Esophagus squamous epithelium (tissue), 5 donors: ENCODE measurements at places on chromosomes 2 and 18. TPM values are rescaled to one million over a fixed set of nuclear protein-coding genes. Genes with fewer than 3 reads are reported as not detected.

- no peak for DNase-seq
Observed at GRCh38 chr2:19312949-19313348, 45.5 kb downstream of the OSR1 start.

DNA sequence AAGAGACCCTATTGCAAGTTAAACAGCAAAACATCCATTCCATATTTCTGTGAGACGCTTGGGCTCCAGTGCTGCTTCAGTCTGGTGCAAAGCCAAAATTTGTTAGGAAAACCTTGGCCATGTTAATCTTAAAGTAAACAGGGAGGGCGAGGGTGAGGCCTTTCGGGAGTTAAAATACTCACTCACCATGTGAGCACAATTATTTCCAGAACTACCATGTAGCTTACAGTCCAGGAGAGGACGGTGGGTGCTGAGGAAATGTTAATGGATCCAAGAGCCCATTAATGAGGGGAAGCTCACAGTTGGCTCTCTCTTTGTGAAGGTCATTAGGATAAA, 286.4 kb downstream of the SLC8A1 start:
- DNase-seq, result no peak

- DNase-seq, result no peak
Observed at GRCh38 chr2:29763371-29763770, 158.0 kb downstream of the ALK start.

DNA sequence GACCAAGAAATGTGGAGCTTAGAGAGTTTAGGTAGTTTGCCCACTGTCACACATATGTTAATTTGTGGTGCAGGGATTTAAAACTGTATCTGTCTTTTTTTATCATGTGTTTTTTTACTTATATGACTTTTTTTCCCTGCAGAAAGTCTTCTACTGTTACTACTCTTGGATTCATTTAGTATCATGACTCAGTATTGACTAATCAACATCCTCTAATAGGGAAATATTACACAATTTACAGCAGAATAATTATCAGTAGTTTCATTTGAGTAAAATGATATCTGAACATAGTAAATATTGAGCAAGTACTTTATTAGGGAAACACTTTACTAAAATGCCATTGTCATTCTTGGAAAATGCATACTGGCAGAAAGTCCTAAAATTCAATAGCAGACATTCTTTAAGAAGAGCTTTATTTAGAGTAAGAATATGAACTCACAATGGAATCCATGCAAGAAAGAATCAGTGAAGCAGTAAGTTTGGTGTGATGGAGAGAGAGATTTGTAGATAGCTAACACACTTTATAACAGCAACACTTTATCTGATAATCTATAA, 425.9 kb upstream of the SLC8A1 start:
- no peak for DNase-seq

- no peak for DNase-seq
Observed at GRCh38 chr2:130300258-130300969, 42.3 kb upstream of the IMP4 start.

GRCh38 chr2:201931951-201932350, 101.7 kb upstream of the FZD7 start:
- DNase-seq, result no peak

DNA sequence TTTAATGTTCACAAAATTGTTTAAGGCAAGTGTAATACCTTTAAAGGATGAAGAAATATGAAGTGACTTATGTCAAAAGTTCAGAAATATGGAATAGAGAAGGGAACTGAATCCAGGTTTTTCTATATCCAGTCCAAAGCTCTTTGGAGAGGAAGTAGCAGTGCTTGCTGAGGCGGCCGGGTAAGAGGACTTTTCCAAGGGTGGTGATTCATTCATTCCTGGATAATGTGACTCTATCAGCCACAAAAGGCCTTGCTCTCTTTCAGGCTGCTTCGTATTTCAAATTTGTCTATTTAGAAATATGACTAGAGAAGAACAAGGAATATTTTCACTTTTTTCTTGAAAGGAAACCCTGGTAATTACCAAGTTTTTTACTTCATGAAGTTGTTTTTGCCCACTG, 830.1 kb upstream of the ZEB2 start:
- DNase-seq, result no peak

DNA sequence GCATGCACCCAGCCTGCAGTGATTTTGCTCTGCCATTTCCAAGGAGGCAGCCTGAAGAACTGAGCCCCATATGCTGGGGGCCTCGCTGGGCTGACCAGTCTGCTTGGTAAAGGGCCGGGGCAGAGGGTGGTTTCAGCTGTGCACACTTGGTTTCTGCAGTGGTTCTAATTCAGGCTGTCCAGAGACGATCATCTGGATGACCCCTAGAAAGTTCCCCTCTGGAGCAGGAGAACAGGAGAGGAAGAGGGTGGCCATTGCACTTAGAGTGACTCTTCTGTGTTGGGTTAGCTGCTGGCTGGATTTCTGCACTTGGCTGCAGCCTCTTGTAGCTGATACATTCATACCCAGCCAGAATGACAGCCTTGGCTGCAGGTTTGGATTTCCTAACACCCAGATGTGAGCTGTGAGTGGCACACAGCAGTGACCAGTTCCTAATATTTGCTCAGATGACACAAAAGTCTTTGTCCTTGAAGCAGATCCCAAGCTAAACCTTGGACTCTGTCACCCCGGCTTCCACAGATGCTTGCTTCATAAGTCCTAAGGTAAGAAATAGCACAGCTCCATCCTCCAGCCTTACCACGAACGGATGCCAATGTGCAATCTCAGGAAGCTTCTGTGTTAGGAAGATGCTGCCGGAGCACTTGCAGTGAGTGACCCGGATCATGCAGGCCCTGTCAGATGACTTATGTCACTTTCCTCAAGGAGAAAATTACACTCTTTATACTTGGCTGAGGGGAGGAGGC, 105.6 kb downstream of the HNRNPLL start:
- DNase-seq, result no peak

GRCh38 chr2:42792087-42792582, 248 bp downstream of the HAAO start:
- DNase-seq, result no peak

DNA sequence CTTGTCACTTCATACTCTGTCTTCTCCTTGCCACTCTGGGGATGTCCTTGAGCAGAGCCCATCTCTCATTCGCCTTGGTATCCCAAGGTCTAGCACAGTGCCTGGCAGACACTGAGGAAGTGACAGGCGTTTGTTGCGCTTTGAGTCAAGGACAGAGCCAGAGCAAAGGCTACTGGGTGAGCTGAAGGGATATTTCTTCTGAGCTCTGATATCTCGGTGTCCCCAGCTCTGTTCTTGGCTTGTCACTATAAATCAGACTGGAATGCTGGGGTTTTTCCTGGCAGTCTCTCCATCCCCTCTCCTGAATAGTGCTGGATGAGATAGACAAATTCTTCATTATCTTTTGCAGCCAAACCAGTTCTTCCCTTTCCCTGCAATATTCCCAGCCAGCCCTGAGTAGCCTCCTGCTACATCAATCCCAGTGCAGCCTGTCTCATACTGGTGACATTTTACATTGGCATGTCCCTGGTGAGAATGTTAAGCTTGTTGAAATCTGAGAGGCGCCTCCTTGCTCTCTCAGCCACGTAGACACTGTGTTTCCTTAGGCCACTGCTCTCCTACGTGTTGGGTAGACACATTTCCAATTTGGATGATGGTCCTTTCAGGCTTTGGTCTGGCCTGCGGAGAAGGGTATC, 61.7 kb downstream of the CTIF start:
- DNase-seq, result no peak

DNA sequence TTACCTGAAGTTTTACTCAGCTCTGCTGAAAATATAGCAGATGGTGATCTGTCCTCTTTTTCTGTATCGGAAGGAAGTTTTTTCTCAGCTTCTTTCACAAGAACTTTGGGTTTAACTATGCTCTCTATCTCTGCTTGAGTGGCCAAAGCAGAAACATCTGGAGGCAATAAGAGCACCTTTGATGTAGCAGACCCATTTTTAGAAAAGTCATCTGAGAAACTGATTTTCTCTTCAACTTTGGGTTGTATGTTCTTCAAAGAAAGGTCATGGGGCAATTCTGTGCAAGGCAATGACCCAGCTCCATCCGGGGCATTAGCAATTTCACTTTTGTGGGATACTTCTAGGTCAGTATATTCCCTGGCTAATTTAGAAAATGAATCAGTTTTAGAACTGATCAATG, 25.2 kb downstream of the RTN4 start:
- DNase-seq, result no peak

DNA sequence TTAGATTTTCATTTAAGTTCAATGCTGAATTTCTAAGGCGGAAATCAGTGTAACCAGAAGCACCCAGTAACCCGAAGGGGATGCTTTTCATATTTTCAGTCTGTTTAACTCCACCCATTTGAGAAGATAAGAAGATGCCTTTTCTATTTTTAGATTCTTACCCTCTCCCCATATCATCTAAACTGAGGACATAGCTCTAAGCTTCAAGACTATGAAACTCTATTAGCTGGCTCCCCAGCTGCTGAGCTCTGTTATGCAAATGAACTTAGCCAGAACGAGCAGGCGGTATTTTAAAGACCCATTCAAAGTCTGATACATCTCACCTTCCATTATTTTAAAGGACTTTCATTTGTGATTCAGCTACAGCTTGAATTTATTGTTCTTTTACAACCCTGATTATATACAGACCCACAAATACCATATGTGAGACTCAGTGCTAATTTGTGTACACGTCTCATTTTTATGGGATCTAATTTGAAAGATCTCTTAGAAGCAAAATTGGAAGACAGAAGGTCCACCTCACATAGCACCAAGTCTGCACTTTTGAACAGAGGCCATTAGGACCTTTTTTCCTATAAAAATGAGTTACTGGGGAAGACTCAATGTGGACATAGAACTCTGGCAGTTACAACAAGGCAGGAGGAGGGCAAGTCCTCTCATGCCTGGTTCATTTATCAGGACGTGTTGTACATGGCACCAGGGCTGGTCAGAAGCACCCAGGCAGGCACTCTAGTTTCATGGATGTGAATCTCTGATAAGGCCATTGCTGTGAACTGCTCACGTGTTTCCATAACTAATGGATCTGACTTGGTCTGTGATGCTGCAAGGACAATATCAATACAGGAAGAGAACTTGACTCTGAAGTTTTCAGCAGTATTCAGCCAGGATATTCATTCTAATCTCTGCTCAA, 16.3 kb downstream of the CDC42EP3 start:
- no peak for DNase-seq

DNA sequence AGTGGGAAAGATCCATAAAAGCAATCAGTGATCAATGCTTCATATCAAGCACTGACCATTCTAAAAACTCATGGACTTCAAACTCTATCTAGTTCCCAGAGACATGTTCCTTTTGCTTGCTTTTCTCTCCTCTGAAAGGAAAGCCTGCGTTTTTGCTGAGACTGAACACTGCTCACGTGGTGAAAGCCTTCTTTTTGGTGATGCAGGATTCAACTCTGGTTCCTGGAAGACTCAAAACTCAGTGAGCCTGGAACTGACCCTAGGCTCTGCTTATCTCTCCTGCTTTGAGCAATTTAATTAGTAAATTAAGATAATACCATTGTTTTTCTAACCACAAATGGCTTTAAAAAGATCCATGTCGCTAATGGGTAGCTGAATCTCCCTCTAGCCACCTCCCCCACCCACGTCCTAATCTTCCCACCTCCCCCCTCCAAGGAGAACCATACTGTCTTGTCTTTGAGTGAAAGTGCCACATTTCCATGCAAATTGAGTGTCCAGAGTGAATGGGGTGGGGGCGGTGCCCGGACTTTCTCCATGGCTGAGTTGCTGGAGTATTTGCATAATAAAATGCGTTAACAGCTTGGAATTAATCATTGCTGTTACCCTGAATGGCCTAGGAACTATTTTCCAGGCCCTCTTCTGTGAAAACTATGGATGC, 130.5 kb downstream of the BCL11A start:
- no peak for DNase-seq

GRCh38 chr18:8960740-8961657, 141.5 kb upstream of the NDUFV2 start:
- no peak for DNase-seq

DNA sequence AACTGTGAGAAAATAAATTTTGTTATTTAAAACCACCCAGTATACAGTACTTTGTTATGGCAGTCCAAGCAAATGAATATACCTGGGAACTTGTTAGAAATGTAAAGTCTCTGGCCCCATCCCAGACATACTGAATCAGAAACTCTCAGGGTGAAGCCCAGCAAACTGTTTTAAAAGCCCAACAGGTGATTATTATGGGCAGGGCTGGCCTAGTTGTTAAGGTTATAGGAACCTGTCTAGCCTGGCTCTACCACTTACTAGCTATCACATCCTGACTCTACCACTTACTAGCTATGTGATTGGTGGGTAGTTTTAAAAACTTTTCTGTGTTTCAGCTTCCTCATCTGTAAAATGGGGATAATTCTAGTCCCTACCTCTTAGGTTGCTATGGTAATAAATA, 8.0 kb upstream of the DARS1 start:
- no peak for DNase-seq

- no peak for DNase-seq
Observed at GRCh38 chr2:192216336-192216735, 21.6 kb upstream of the TMEFF2 start.

- DNase-seq, result no peak
Observed at GRCh38 chr2:223759569-223760430, 77.6 kb downstream of the AP1S3 start.

- no peak for DNase-seq
Observed at GRCh38 chr18:72104851-72105250, 439.3 kb downstream of the CBLN2 start.

- DNase-seq, result no peak
Observed at GRCh38 chr2:26712486-26713465, 20.3 kb downstream of the KCNK3 start.

The PRLH gene
- not detected for total RNA-seq

The LRRC30 gene
- total RNA-seq, result not detected

The OTOS gene
- not detected for total RNA-seq

The FAP gene
- 6.5 TPM for total RNA-seq

The SCYGR4 gene
- not detected for total RNA-seq

The RSAD2 gene
- total RNA-seq, result 0.18 TPM

The CFAP210 gene
- not detected for total RNA-seq

The ANAPC1 gene
- 20.5 TPM for total RNA-seq
